ENCODE measurements at places on chromosomes 6 and 20.

GRCh38 chr20:31555203-31555775 is 41.0 kb downstream of the HM13 start:
- no peak for DNase-seq

- DNase-seq, result no peak
Observed at GRCh38 chr20:34724172-34724571, 20.0 kb downstream of the TP53INP2 start.

GRCh38 chr6:22929311-22929985 is 360.1 kb downstream of the HDGFL1 start:
- no peak for DNase-seq

GRCh38 chr6:43824703-43825064 is 54.7 kb downstream of the VEGFA start:
- no peak for DNase-seq

Measured in CD4-positive, alpha-beta T cell treated with Interleukin-17A for 4 hours (primary cell).